ENCODE measurements at places on chromosomes 4 and X. TPM values are rescaled to one million over a fixed set of nuclear protein-coding genes. Genes with fewer than 3 reads are reported as not detected.

DNA sequence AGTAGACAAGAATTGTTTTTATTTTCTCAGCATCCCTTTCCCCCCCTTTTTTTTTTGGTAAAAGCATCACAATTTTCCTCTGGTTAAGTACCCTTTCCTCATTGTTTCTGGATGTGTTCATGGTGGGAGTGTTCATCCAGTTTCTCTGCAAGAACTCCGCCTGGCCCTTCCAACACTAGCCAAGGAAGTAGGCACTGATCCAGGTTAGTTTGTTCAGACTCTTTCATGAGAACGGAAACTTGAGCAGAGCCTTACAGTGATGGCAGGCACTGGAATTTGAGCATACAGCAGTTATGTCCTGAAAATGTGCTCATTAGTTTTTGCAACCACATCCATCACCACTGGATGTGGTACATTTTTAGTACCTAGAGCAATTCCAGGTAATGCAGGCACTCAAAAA is 336.1 kb upstream of the BOD1L1 start:
- no peaks in the 10 kb centered on the region for H3K27me3 ChIP-seq
- H3K4me1 ChIP-seq: no peaks in the 10 kb centered on the region
- H3K36me3 ChIP-seq: no peaks in the 10 kb centered on the region
- H3K27ac ChIP-seq: no peak overlapping the region
- no peak for DNase-seq

- no peaks in the 10 kb centered on the region for H3K36me3 ChIP-seq
- no peak overlapping the region for H3K4me3 ChIP-seq
- DNase-seq: no peak
- H3K4me1 ChIP-seq: no peaks in the 10 kb centered on the region
Observed at GRCh38 chr4:28686618-28687017, 1826.0 kb downstream of the STIM2 start.

GRCh38 chr4:40649321-40649720 is 19.7 kb upstream of the RBM47 start:
- H3K4me1 ChIP-seq: no peaks in the 10 kb centered on the region
- no peak for DNase-seq
- H3K27me3 ChIP-seq: no peaks in the 10 kb centered on the region

DNA sequence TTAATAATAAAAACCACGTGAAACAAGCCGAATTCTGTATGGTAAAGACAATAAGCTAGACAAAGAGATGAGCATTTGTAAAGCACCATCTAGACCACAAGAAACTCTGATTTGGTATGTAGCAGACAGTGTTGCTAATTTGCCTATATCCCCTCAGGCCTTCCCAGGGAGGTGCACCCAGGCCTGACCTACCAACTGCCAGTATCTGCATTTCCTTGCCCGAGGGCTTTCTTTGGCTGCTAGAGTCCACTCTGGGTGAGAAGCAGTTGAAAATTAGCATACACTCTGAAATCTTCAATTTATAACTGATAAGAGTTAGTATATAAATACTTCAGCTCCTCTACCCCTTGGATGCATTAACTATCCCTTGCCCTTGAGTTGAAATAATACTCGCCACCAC is 37.4 kb upstream of the IL1RAPL1 start:
- H3K36me3 ChIP-seq: no peaks in the 10 kb centered on the region
- no peak overlapping the region for H3K27ac ChIP-seq
- DNase-seq: no peak
- H3K4me3 ChIP-seq: no peak overlapping the region

DNA sequence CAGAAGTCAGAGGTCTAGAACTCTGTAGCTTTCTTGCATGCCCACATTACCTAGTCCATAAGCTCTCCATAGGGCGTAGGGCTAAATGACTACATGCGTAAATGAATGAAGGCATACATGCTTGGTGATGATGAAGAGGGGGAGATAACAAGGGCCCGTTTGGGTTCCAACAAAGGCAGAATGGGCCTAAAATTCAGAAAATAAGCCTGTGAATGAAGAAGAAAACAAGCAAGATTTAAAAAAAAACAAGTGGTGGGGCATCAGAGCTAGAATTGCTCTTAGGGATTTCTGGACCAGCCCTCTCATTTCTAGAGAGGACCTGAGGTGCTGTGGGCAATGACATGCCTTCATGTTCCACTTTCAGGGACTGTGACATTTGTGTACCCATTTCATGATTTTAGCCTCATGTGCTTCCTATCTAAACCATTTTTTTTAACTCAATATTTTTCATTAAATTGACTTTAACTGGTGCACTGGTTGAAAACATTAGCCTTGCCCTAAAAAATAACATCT is 12.1 kb downstream of the GPRIN3 start:
- no peak for DNase-seq
- H3K27me3 ChIP-seq: no peaks in the 10 kb centered on the region
- H3K27ac ChIP-seq: no peak overlapping the region
- H3K36me3 ChIP-seq: no peaks in the 10 kb centered on the region
- H3K4me1 ChIP-seq: peaks cover 54% of the 10 kb centered on the region
- H3K4me3 ChIP-seq: no peak overlapping the region

- no peak overlapping the region for H3K27ac ChIP-seq
- H3K36me3 ChIP-seq: no peaks in the 10 kb centered on the region
- no peak overlapping the region for H3K4me3 ChIP-seq
- H3K27me3 ChIP-seq: no peaks in the 10 kb centered on the region
Observed at GRCh38 chr4:186081202-186081807, 12.3 kb downstream of the TLR3 start.

GYPA gene
- total RNA-seq: not detected

ARHGEF6 gene
- 43.4 TPM for total RNA-seq

NSDHL gene
- 8.5 TPM for total RNA-seq

Data from B cell (primary cell).